ENCODE measurements at places on chromosomes 5 and 9.
A peak's percentile ranks its signal among the peaks of the same experiment; 100 is the strongest.

GRCh38 chr5:86917117-86917579, 299.4 kb downstream of the COX7C start:
- DNase-seq = no peak

- DNase-seq = no peak
Measured at GRCh38 chr5:1208743-1209488, 7.5 kb downstream of the SLC6A19 start.

DNA sequence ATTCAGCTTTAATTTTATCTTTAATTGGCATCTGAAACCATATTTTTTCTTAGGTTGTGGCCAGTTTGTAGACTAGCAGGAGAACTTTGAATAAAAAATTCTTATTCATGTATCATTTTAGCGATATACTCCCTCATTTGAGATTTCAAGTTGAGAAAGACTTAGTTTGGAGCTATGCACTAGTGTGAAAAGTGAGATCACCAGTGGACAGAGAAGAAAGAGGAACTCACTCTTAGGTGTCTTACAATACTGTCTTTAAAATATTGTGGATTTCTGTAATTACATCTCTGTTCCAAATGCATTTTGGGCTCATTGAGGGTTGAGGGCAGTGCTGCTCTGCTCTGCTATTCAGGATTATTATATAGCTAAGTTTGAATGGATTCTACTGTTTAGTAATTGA, 54.7 kb downstream of the NAA35 start:
- no peak for DNase-seq

- peak; percentile 85 for DNase-seq
Measured at GRCh38 chr5:132496191-132496630, 5.6 kb upstream of the IRF1 start.

Measured in stimulated activated CD4-positive, alpha-beta T cell treated with anti-CD3 and anti-CD28 coated beads, Interleukin-1b, Interleukin-23, amount 100 ng/mL, for 4 hours (primary cell).